ENCODE measurements at places on chromosomes 3 and 15.

- no peak for DNase-seq
Observed at GRCh38 chr3:65824166-65824565, 214.6 kb downstream of the MAGI1 start.

GRCh38 chr3:179404307-179404706 is 47.0 kb downstream of the GNB4 start:
- DNase-seq, result no peak

DNA sequence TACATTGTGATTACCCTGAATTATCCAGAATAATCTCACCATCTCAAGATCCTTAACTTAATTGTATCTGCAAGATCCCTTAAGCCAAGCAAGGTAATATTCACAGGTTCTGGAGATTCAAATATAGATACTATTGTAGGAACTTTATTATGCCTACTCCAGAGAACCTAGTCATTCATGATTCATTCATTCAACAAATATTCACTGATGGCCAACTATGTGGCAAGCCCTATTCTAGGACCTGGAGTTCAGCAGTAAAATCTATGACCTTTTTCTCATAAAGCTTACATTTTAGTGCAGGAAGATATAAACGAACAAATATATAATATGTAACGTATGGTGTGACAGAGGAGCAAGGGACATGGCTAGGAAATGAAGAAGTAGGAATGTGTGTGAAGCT is 49.6 kb downstream of the ISL2 start:
- DNase-seq, result no peak

GRCh38 chr3:111739311-111739911 is 119.7 kb upstream of the PHLDB2 start:
- DNase-seq, result no peak

DNA sequence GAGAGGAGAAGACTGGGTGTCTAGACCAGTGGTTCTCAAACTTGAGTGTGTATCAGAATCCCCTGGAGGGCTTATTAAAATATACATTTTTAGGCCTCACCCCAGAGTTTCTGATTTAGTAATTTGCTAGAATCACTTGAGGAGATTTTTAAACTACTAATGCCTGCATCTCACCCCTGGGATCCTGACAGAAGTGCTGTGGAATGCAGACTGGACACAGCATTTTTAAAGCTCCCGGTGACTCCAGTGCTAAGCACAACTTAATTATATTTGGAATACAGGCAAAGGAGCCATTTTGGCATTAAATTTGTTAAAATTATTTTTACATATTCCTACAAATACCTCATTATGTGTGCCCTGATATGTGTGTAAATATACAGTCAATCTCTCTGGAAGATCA is 26.7 kb upstream of the COL6A6 start:
- DNase-seq, result no peak

GRCh38 chr15:31081588-31082250 is 19.8 kb downstream of the TRPM1 start:
- DNase-seq, result no peak

- no peak for DNase-seq
Observed at GRCh38 chr3:76509179-76509830, 530.6 kb upstream of the ROBO2 start.

GRCh38 chr3:195042743-195043606 is 228.0 kb downstream of the XXYLT1 start:
- no peak for DNase-seq

GRCh38 chr3:51908026-51908425 is 4.9 kb upstream of the IQCF1 start:
- no peak for DNase-seq

DNA sequence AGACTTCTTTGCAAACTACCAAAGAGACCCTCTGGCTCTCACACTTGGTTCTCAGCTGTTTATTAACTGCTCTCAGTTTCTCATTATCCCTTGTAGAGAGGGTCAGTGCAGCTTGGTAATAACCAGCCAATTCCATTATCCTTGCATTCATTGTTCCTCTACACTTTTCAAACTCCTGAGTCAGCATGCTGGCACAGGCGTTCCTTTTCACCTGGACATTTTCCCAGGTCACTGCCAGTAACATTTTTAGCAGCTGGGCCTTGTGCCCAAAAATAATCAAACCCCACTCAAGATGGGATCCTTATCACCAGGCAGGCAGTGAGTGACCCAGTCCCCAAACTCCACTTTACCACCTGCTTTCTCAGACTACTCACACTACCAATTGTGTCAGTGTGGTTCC is 4.8 kb upstream of the SUMF1 start:
- no peak for DNase-seq

GRCh38 chr3:118968111-118968510 is 66.5 kb downstream of the IGSF11 start:
- DNase-seq, result no peak

DNA sequence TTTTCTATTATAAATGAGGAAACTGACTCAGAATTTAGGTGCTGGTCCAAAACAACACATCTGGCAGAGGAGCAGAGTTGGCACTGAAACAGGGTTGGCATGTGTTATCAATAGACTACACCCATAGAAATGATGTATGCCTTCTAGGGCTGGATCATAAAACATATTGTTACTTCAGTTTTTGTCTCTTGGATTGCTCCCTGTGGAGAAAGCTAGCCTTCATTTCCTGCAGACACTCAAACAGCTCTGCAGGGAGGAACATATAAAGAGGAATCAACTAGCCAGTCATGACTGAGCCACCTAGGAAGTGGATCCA is 507 bp upstream of the MRPL3 start:
- no peak for DNase-seq

DNA sequence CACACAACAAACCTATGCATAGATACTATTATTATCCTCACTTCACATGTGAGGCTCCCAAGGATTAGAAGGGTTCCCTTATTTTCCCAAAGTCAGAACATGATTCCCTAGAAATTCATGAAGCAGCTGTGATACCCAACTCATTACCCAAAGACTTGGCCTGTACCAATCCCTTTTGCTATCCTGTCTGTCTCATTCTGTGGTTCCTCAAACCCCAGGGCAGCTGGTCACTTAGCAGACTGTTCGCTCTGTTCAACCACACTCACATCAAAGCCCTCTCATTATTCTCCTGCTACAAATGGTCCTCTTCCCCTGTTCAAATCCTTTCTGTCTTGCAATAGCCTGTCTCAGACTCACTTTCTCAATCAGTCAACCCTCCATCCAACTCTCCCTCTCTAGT is 154.3 kb upstream of the TRIM42 start:
- no peak for DNase-seq

DNA sequence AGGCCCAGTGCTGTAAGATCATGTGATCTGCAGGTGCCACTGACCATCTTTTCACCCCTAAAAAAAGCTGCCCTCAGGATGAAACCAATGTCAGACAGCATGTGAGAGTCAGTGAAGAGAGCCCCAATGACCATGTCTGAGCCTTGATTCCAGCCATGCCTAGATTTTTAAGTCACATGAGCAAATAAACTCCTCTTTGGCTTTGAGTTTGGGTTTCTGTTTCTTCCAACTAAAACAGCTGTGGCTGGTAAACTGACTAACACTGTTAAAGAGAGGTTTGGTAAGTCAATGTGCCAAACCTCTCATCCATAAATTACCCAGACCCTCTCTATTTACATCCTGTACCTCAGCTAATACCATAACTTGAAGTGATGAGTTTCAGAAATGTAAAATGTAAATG is 8.3 kb downstream of the MYO5A start:
- DNase-seq, result no peak

- DNase-seq, result no peak
Observed at GRCh38 chr15:81807806-81808205, 238.0 kb downstream of the MEX3B start.

- no peak for DNase-seq
Observed at GRCh38 chr15:97076011-97076410, 745.5 kb downstream of the NR2F2 start.

- no peak for DNase-seq
Observed at GRCh38 chr15:65306551-65306950, 2.1 kb downstream of the RNU5B-1 start.

- no peak for DNase-seq
Observed at GRCh38 chr3:38562467-38562925, 66.4 kb downstream of the EXOG start.
